Posterior vena cava (tissue), 2 donors: ENCODE measurements at places on chromosomes 6 and 20. TPM values are rescaled to one million over a fixed set of nuclear protein-coding genes. Genes with fewer than 3 reads are reported as not detected.

Gene VARS2
- total RNA-seq = 13.8 TPM

Gene L3MBTL3
- 10.5 TPM for total RNA-seq

Gene PAX1
- total RNA-seq = not detected

Gene ZMYND8
- 28.0 TPM for total RNA-seq

Gene LAMA4
- 248 TPM for total RNA-seq

Gene CLVS2
- not detected for total RNA-seq

Gene SLC4A11
- 0.38 TPM for total RNA-seq

Gene TRIM40
- not detected for total RNA-seq

Gene NFS1
- total RNA-seq = 15.9 TPM

GRCh38 chr6:125474061-125474460 lies 172.3 kb upstream of the HDDC2 start:
- no peak for DNase-seq

GRCh38 chr6:19303383-19303782 lies 533.8 kb upstream of the ID4 start:
- no peak for DNase-seq

- DNase-seq = no peak
These were observed 88.7 kb downstream of the ARHGAP18 start for GRCh38 chr6:129621252-129621651.

DNA sequence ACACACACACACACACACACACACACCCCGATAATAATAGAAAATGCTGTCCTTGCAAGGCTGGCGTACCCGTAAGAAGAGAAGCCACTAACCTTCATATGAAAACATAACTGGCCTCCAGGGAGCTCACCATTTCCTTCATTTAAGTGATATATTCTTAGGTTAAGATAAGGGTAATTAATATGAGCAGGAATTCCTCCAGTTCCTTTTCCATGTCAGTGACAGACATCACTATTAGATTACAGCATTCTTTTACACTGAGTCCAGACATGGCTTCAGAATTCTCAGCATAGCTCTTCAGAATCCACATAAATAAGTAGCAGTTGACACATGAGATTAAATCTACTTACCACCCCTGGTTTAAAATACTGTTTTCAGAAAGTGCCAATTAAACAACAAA lies 121.9 kb downstream of the SIM1 start:
- DNase-seq = no peak

DNA sequence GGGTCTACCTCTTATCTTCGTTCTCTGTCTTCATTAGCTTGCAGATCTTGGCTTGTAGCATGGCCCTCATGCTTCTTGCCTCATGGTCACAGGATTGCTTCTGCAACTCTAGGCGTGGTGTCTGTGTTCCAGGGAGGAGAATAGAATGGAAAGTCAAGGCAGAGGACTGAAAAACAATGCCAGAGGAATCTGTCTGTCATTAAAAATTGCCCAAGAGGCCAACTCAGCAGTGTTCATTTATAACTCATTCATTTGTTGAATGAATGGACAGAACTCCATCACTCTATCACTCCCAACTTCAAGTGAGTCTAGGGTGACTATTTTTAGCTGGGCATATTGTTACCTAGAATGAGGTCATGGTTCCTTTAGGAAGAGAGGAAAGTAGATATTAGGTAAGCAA lies 179.6 kb downstream of the UST start:
- no peak for DNase-seq

GRCh38 chr6:157586476-157587126 lies 205.6 kb downstream of the ZDHHC14 start:
- DNase-seq = peak; percentile 58

DNA sequence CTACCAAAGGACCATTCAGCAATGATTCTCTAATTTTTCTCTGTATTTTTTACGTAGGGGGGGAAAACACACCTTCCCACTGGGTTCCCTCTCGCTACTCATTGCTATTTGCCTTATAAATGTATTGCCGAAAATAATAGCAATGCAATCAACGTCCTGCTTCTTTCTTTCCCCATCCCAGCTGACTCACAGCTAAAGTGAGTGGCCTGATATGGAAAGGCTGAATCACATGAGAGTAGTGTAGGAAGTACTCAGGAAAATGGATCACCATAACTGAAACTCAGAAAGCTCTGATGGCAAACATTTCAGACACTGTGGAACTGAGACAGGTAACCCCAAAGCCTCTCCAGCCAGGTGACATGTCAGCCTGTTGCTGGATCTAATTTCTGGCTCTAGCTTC lies 49.3 kb upstream of the SRPK1 start:
- no peak for DNase-seq

DNA sequence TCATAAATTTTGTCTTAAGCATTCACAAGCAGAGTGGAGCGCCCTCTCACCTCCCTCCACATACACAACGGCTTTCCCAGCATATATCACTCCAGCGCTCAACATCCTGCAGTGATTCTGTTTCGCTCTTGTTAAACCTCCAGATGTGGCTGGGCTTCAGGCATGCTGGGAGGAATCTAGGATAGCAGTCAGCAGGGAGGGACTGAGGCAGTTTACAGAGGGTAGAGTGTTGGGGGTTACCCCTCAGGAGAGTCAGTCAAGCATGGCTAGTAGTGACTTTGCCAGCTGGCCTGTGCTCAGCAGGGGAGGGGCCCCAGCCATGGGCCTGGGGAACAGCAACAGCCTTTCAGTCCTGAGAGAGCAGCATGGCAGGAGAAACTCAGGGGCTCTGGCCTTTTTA lies 161.4 kb upstream of the FLRT3 start:
- DNase-seq = no peak

DNA sequence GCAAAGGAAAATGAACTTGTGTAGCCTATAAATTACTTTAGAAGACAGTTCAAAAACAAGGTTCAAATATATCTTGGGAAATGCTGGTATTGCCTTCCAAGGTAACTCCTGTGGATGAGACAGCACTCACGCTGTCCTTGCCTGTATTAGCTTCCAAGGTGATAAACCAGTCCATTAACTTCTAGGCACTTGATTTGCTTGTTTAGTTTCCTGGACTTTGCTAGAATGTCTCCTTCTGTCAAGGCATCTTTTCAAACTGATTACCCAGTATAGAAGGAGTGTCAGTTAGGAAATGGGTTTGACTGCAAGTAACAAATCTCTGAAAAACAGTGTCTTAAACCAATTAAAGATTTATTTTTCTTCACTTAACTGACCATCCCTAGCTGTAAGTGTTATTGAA lies 103.4 kb upstream of the SLC22A23 start:
- no peak for DNase-seq

- no peak for DNase-seq
These were observed 377.0 kb upstream of the NOX3 start for GRCh38 chr6:155832596-155832995.

DNA sequence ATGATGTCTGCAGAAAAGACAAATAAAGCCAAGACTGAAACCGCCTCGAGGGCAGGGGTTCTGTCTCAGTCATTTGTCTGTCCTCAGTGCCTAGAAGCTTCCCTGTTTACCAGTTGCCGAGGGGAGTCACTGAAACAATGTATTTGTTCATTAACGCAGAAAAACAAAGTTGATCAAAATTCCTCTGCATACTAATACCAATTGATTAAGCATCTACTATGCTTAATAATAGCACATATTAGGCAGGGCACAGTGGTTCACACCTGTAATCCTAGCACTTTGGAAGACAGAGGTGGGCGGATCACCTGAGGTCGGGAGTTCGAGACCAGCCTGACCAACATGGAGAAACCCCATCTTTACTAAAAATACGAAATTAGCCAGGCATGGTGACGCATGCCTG lies 1.8 kb upstream of the FKBP5 start:
- no peak for DNase-seq

DNA sequence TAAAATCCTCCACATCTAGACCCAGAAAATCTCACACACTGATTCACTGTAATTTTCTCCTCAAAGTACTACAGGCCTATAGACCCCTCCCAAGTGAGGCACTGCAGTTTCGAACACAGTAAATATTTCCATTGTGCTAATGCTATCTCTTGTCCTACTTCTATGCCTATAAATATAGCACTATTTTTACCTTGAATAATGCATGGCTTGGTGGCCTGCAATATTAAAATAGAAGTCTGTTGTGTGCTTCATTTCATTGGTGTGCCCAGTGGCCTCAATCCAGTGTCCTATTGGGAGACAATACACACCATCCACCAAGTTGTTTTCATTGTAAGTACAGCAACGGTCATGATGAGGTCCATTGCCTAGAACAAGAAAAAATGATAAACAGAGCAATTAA lies 49.4 kb downstream of the EPM2A start:
- no peak for DNase-seq

GRCh38 chr6:68572525-68572924 lies 62.6 kb upstream of the ADGRB3 start:
- DNase-seq = no peak

GRCh38 chr6:50025258-50025657 lies 3.5 kb upstream of the DEFB110 start:
- no peak for DNase-seq

DNA sequence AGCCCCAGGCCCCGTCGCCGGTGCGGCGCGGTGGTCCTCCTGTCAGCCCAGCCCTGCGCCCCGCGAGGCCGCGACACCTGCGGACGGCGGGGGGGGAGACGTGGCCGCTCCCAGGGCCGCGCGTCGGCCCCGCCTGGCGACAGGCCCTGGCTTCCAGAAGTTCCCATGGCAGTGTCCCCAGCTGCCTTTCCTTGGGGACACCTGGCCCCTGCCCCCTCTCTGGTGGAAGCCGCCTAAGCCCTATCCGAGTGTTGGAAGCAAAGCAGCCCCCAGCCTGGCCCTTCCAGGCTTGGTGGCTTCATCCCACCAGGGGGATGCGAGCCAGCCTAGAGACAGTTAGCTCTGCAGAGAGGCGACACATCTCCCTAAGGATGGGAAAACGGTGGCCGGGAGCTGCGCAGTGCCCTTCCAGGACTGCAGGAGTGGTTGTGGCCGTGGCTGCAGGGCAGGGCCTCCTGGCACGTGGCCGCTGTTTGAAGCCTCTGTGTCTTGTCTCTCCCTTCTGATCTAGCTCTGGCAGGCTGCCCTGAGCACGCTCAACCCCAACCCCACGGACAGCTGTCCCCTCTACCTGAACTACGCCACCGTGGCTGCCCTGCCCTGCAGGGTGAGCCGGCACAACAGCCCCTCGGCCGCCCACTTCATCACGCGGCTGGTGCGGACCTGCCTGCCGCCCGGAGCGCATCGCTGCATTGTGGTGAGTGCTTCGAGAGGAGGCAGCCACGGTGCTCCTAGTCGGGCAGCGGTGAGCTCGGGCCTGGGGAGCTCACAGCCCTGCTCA lies 816 bp downstream of the NPEPL1 start:
- DNase-seq = no peak

GRCh38 chr20:19624221-19624965 lies 133.7 kb upstream of the RIN2 start:
- no peak for DNase-seq

DNA sequence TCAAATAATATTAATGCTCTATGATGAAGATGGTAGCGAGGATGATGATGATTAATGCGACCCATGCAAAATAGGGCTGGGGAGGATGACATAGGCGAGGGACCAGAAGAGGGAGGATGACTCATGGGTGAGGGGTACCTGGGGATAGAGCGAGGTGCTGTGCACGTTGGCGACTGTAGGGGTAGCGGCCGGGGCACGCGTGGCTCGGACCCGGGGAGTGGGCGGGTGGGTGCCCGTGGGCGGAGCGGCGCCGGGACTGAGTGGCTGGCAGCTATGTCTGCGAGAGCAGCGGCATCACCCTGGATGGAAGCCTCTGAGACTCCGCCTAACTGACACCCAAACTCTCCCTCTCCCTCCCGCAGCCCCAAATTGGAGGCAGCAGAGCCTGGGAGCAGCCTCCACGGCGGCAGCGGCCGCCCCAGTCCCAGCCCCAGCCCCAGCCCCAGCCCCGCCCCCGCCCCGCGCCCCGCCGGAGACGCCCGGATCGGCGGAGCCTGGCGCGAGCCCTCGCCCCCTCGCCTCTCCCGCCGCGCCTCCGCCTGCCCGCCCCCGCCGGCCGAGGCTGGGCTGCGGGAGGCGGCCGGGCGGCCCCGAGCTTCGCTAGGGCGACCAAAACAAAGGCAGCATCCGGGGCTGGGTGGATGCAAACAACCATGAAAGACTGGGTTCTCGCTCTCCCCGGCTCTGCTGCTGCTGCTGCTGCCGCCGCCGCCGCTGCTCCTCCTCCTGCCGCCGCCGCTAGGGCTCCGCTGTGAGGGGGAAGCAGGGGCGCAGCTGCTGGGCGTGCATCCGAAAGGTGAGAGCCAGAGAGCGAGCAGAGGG lies at the start of gene RIMS1:
Gene RIMS1, plus strand, starts transcription at position 367 of the 822 bp plus-strand sequence. CDS start 474 bp downstream, outside the sequence.
- peak; percentile 76 for DNase-seq

DNA sequence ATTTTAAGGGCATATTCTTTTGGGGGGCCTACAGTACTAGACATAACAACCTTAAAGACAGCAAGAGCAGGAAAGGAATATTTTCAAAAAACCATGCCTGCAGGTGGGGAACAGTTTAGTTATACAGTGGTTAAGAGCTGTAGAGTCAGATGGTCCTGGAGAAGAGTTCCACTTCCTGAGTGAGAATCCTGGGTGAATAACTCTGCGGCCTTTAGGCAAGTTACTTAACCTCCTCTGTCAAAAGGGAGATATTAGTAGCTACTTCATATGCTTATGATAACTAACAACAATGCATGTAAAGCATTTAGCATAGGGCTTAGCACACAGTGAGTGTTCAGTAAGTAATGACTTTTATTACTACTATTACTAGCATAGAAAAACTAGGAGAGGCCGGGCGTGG lies 119.2 kb upstream of the TAB2 start:
- no peak for DNase-seq

DNA sequence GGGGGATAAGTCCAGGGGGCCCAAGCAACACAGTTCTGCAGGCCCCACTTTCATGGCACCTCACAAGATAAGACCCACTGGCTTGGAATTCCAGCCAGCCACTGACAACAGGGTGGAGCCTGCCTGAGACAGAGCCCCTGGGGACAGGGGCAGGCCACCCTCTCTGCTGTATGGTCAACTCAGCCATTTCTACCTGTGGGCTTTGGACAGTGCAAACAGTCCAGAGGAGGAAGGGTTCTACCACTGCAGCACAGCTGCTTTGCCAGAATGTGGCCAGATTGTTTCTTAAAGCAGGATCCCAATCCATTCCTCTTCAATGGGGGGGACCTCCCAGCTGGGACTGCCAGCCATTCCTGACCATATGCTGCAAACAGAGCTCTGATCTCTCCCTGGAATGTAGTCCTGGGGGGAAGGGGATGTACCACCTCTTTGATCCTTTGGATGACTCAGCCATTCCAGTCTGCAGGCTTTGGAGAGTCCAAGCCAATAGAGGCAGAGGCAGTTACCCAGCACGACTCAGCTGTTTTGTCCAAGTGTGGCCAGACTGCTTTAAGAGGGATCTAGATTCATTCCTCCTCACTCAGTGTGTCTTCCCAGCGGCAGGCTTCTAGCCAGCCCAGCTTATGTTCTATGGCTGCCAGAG lies 842.2 kb downstream of the EPHA7 start:
- DNase-seq = no peak

- no peak for DNase-seq
These were observed 20.1 kb downstream of the ECT2L start for GRCh38 chr6:138815797-138816528.

GRCh38 chr6:81572020-81572419 lies 180.5 kb downstream of the TENT5A start:
- DNase-seq = no peak

GRCh38 chr6:44226368-44227147 lies 3.2 kb downstream of the SLC29A1 start:
- peak; percentile 77 for DNase-seq
